ENCODE measurements at places on chromosomes 2 and 18.

DNA sequence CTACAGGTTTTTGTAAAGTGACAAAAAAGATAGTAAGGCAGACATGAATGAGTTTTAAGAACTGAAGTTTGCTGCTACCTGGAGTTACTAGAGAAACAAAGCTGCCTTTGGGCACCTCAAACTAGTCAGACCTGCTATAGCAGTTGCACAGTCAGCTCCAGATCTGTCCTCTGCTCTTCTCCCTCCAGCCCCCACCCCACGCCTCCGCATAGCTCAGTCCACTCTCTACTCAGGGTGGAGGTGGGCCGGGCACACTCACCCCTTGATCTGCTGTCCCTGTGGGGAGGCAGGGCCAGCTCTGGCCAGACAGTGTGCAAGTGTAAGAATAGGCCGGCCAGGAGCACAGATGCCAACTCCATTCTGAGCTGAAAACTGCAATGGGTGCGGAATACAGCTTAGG is 4.1 kb downstream of the SERTAD2 start:
- DNase-seq, result no peak

DNA sequence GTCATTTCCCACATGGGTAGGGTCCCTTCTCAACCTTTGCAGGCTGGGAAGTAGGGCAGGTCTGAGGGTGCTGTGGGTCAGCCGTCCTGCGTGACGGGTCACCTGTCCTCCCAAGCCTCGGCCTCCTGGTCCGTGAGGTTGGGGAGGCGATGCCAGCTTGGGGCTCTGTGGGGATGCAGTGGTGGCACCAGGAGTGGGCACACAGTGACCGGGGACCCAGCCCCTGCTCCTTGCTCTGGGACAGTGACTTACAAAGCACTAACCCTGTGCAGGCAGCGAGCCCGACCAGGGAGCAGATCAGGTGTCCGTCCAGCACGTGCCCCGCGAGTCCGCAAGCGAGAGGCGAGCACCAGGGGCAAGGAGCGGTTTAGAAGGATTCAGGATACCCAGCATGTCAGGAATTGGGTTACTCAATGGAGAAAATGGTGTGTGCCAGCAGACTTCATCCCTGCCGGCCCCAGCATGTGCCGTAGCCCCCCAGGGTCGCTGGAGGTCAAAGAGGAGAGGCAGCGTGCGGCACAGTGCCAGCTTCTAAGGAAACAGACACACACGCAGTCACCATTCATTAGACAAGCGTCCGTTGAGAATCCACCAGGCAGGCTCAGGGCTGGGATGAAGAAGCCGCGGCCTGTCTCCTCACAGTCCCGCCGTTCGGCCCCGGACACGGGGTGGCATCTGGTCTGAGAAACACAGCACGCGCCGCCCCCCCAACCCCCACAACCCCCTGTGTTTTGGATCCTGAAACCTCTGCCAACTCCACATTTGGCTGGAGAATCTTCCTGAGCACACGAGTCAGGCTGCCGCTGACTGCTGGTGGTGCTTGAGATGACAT is 11.7 kb downstream of the COLEC11 start:
- DNase-seq, result no peak

GRCh38 chr2:222504719-222505118 is 80.4 kb downstream of the SGPP2 start:
- no peak for DNase-seq

DNA sequence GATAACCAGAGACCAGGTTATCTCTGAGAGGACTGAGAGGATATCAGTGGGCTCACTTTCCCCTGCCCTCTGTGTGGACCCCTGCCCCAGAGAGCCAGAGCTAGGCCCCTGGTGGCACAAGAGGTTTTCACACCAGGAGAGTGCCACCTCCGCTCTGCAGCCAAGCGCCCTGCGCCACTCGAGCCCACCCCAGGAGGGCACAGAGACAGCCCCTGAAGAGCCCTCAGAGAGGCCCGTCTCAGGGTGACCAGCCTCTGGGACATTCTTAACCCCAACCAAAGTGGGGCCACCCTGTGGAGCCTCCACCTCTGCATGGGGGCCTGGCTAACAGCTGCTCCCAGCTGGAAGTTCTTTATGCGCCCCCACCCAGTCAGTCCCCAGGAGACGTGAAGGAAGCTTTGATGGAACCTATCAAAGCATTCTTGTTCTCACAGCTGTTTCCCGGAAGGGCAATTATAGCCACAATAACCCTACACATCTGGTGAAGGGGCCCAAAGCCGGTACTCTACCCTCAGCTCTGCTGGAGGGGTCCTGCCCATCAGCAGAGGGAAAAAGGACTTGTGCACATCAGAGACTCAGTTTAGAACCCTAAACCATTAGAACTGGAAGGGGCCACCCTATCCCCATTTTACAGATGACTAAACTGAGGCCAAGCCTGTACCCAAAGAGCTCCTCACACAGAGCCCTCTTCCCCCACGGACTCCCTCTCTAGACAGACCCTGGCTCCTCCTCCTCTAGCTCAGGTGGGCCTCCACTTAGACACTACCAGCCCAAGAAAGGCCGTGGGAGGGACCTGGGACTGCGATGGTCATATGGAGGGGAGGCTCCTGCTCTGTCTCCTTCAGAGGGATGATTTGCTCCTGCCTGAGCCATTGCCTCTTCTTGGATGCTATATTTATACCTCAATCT is 101.1 kb downstream of the ZFP36L2 start:
- no peak for DNase-seq

DNA sequence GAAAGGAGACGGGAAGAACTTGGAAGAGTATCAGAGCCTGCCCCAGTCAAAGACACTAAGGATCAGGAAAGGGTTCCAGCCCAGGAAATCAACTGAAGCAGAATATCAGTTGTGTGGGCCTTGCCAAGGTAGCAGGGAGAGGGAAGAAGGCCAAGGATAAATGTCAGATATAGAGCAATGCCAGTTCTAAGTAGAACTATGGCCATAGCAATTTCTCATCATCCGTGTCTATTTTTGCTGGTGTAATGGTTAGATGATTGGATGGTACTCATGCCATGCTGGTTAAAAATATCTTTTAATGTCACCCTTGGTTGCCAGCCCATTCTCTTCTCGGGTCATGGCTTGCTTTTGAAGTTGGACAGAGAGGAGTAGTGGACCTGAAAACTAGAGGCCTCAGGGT is 41.9 kb downstream of the MAIP1 start:
- DNase-seq, result no peak

- DNase-seq, result no peak
Measured at GRCh38 chr18:78596794-78597345, 382.7 kb upstream of the SALL3 start.

- DNase-seq, result no peak
Measured at GRCh38 chr2:165203689-165204559, at the start of gene SCN3A. Gene SCN3A (minus strand): TSS chr2:165204050. CDS start chr2:165176394, 27,656 bp downstream.

GRCh38 chr2:200602584-200602983 is 16.8 kb downstream of the AOX1 start:
- no peak for DNase-seq

DNA sequence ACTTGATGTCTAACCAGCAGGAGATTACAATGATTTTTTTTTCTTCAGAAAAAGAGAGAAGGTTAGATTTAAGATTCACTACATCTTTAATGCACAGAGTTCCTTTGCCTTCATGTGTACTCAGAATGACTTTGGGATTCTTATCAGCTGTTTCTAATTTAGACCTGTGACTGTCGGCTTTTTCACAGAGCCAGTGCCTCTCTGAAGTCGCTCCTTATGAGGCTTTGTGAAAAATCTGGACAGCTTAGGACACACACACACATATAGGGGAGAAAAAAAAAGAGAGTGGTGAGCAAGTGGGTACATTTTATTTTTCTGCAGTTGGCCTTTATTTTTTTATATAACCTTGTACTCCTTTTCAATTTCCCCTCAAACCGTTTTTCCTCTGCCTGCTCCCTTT is 893.1 kb upstream of the CELF4 start:
- no peak for DNase-seq

GRCh38 chr2:60309336-60309735 is 244.1 kb downstream of the BCL11A start:
- DNase-seq, result no peak

DNA sequence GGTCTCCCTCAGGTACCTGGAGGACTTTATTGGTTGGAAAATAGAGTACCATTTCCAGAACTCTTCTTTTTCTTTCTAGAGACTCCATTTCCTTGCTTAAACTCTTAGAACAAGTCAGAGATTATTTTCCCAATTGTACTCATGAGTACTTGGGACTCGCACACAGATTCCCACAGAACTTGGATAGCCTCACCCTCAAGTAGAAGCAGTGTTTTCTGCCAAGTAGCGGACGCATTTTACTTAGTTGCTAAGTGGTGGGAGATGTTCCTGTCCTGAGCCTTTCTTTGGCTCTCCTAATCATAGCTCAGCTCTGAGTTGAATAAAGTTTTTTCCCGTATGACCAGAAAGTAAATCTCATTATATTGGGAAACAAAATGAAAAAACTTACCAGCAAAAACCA is 17.2 kb downstream of the SLC30A3 start:
- no peak for DNase-seq

GRCh38 chr2:14342313-14342712 is 290.2 kb upstream of the LRATD1 start:
- DNase-seq, result no peak

GRCh38 chr2:30259071-30259470 is 27.7 kb downstream of the LBH start:
- no peak for DNase-seq

- no peak for DNase-seq
Measured at GRCh38 chr18:21099442-21099841, 12.2 kb downstream of the ROCK1 start.

DNA sequence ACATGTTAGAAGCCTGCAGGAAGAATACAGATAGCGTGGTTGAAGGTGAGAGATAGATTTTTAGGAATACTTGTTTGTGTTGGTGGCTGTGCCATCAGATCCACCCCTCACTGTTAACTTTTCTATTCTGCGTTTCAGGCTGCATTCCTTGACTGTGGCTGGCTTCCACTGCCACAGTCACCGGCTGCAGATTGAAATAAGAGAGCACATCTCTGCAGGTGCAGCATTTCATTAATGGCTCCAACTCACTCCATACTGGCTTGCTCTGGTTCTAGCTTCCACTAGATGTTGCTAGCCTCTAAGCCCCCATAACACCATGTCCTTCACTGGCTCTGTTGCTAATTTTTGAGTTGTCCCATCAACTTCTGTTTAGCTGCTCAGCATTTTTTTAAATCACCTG is 286.5 kb downstream of the CPS1 start:
- no peak for DNase-seq

DNA sequence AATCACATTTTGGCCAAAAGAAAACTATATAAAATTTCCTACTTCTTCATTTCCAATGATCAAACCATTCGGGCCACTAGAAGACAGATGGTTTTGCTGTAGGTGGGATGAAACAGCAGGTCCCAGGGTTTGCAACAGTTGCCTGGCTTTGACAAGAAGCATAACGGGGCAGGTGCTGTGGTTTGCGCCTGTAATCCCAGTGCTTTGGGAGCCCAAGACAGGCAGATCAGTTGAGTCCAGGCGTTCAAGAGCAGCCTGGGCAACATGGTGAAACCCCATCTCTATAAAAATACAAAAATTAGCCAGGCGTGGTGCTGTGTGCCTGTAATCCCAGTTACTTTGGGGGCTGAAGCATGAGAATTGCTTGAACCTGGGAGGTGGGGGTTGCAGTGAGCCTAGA is 81.4 kb upstream of the XPO1 start:
- no peak for DNase-seq

GRCh38 chr2:237258615-237259014 is 155.3 kb downstream of the COL6A3 start:
- no peak for DNase-seq
